Suppressor macrophage treated with lipopolysaccharide for 1 hour (primary cell): ENCODE measurements at places on chromosomes 16 and 17.

GRCh38 chr17:61415374-61416210, 15.9 kb downstream of the TBX2 start:
- no peak for DNase-seq

- DNase-seq = no peak
Measured at GRCh38 chr16:86777381-86777946, 199.1 kb downstream of the FOXL1 start.

DNA sequence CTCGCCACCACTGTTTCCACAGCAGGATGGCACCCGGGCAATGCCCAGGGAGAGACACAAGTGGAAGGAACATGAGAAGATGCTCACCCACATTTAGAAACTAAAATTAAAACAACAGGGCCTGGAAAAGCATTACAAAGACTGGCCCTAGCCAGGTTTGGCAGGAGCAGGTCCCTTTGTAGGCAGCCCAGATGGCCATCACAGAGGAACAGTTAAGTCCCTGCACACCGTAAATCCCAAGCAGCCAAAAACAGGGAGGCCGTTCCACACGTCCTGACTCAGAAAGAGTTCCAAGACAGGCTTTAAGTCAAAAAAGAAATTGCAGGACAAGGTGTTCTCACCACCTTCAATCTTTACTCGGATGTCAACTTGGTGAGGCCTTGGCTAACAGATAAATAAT, 127.1 kb downstream of the DYNLRB2 start:
- DNase-seq = no peak

DNA sequence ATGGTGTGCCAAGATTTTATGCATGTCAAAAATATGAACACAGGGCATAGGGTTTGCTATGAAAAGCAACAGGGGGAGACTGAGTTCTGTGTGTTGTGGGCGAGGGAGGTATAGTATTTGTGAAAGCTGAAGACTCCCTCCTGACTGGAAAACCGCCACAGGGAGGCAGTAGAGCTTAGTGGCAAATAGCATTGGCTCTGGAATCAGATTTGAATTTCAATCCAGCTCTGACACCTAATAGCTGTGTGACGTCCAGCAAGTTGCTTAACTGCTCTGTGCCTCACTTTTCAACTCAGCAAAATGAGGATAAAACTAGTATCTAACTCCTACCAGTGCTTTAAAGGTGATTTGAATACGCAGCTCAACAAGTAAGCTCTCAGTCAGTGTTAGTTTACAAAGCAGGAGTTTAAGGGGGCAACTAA, 22.0 kb downstream of the KPNA2 start:
- DNase-seq = peak; percentile 43

GRCh38 chr17:55334881-55335540, 70.3 kb downstream of the HLF start:
- no peak for DNase-seq

- peak; percentile 91 for DNase-seq
Measured at GRCh38 chr17:34485999-34486398, 93.4 kb upstream of the TMEM132E start.
